ENCODE measurements at places on chromosomes 7 and 10.

DNA sequence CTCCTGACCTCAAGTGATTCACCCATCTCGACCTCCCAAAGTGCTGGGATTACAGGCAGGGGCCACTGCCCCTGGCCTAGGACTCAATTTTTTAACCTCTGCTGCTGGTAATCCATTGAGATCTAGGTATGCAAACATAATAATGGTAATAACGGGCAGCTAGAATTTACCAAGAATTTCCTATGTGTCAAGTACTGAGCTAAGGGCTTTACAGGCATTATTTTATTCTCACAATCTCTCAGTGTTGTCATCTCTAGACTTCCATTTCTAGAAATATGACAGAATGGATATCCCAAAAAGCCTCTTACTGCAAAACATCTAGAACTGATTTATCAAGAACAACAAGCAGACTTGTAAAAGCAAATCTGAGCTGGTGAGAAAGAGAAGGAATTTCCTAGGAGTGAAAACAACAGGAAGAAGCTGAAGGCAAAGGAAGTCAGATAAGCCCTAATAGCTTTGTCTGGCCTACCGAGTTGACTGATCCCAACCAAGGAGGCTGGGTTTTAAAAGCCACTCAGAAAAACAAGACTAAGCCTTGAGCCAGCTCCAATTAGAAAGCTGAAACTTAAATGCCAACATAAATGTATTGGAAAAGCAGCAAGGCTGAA is 70.6 kb downstream of the CCDC71L start:
- no peak for DNase-seq

- DNase-seq = no peak
Observed at GRCh38 chr7:6607651-6608051, 7.8 kb upstream of the ZNF853 start.

DNA sequence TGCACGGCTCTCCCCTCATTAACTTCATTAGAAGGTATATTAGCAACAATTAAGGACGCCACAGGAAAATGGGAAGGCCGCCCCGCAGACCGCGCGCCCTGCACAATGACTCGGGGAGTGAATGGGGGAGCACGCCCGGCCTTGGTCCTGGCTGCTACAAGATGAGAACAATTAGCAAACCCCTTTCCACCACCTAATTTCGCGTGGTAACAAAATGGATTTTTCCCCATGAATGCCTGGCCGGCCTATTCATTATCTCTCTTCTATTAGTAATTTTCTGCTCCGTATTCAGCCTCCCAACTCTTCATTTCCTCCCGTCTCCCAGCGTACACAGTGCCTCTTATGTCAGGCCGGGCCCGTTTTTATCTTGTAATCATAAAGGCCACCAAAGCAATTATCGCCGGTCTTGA is 346.9 kb downstream of the DNAJB6 start:
- DNase-seq = no peak

DNA sequence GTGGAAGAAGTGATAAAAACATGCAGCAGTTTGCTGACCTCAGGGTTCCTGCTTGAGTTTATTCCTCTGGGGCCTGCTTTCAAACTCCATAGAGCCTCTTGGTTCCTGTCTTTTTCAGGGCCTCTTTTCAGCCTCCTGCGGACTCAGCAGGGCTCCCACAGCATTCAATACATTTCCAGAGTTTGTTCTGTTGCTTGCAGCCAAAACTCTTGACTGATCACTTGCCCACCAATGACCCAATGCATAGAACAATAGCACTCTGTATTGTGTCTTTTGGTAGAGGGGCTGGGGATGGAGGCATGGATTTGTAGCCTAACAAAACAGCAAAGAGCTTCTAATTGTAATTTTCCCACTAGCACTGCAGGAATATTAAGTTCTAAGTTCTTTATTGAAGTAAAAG is 50.8 kb upstream of the CREB5 start:
- DNase-seq = no peak

DNA sequence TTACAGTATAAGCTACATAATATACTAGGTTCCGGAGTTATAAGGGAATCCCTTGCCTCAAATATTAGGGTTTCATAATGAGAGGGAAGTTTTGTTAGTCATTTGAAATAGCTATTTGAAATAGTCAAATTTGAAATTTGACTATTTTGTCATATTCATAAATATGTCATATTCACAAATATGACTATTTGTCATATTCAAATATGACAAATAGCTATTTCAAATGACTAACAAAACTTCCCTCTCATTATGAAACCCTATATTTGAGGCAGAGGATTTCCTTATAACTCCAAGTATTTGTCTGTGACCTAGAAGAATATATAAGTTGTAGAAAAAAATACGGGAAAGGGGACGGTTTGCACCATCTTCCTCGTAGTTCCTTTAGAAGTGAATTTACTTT is 76.6 kb downstream of the HDAC9 start:
- DNase-seq = no peak

- DNase-seq = no peak
Observed at GRCh38 chr7:158740013-158740656, 35.5 kb upstream of the NCAPG2 start.

DNA sequence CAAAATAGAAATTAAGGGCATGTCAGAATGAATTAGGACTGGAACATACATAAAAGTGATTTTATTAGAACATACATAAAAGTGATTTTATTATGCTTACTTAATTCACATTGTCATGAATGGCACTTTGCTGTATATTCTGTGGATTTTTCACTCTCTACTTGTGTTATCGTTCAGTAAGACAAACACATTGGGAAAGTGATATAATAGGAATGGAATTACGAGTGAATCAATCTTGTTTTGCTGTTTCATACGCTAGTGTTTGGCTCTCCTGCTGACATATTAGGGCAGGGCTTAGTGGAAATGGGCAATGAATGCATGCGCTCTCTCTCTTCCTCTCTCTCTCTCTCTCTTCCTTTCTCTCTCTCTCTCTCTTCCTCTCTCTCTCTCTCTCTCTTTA is 561.1 kb downstream of the ACTR3B start:
- DNase-seq = no peak

DNA sequence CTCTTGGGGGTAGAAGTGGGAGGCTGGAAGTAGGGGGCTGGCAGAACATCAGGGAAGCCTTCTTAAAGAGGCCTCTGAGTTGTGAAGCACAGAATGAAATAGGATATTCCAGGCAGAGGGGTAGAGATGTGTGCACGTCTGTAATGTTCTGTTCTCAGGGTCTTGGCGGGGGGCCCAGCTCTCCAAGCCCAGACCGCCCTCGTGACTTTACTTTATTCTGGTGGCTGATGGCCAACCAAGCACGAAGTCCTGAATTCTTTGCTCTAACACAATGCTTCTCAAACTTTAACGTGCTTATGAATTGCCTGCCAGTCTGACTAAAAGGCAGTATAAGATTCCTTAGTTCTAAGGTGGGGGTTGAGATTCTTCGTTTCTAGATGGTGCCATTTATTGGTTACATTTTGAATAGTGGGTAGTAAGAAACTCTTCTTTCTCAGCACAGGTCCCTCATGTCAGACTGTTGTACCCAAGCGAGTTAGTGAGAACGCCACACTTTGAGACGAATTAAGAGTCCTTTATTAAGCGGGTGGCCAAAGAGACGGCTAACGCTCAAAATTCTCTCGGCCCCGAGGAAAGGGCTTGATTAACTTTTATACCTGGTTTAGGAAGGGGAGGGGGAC is 8.2 kb downstream of the PRXL2A start:
- no peak for DNase-seq

GRCh38 chr10:71211775-71212317 is 524 bp upstream of the UNC5B start:
- DNase-seq = no peak

DNA sequence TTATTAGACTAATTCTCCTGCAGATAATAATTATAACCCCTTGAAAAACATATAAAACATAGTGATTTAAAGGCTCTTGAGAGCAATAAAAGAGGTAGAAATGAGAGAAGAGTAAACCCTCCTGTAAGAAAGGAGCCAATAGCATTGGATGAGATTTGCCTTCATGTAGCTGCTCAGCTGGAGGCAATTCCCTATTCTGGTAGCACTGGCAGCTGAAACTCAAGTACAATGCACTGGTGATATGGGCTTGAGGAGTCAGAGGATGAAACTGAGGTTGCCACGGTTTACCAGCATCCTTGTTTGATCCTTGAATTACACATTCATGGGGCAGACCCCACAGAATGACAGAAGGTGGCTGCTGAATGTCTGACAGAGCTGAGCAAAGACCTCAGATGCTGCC is 76.4 kb downstream of the CTTNBP2 start:
- no peak for DNase-seq
